ENCODE measurements at places on chromosomes 16 and 17. TPM values are rescaled to one million over a fixed set of nuclear protein-coding genes. Genes with fewer than 3 reads are reported as not detected.

The JPT2 gene
- 168 TPM for total RNA-seq

The GPATCH8 gene
- 23.4 TPM for total RNA-seq

The BCAS3 gene
- 7.7 TPM for total RNA-seq

The KCTD2 gene
- total RNA-seq: 28.7 TPM

The ACSM5 gene
- total RNA-seq: not detected

The IGFBP4 gene
- 2,442 TPM for total RNA-seq

The C17orf113 gene
- total RNA-seq: 0.57 TPM

The NUDT7 gene
- total RNA-seq: 5.0 TPM

The HLF gene
- total RNA-seq: 0.15 TPM

The GAS2L2 gene
- 0.09 TPM for total RNA-seq

The ABI3 gene
- not detected for total RNA-seq

The SLC9A5 gene
- total RNA-seq: 1.7 TPM

The STAC2 gene
- total RNA-seq: 0.14 TPM

The XAF1 gene
- not detected for total RNA-seq

The TNFRSF17 gene
- not detected for total RNA-seq

The TLCD2 gene
- 1.0 TPM for total RNA-seq

The RHBDL1 gene
- total RNA-seq: 1.1 TPM

The CRAMP1 gene
- total RNA-seq: 16.1 TPM

The ZNF785 gene
- total RNA-seq: not detected

The SLC12A3 gene
- total RNA-seq: not detected

The NPIPA8 gene
- total RNA-seq: 1.2 TPM

The CHST6 gene
- 0.07 TPM for total RNA-seq
